ENCODE measurements at places on chromosomes 2 and 18.

DNA sequence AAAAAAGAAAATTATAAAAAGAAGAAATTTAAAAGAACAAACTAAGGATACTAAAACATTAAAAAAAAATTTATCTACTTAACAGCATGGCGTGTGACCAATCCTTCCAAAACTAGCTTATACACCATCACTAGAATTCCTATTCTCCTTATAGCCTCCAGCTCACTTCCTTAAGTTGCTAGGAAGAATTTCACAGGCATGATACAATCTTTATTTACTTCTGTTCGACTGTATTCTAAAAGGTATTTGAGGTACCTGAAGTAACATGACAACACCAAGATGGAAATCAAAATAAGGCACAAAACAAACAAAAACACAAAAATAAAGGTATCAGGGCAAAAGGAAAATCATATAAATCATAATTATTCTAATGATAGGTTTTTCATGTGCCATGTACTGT, 360.7 kb downstream of the FIGN start:
- no peak for DNase-seq

GRCh38 chr2:123791207-123791606, 233.9 kb upstream of the CNTNAP5 start:
- no peak for DNase-seq

DNA sequence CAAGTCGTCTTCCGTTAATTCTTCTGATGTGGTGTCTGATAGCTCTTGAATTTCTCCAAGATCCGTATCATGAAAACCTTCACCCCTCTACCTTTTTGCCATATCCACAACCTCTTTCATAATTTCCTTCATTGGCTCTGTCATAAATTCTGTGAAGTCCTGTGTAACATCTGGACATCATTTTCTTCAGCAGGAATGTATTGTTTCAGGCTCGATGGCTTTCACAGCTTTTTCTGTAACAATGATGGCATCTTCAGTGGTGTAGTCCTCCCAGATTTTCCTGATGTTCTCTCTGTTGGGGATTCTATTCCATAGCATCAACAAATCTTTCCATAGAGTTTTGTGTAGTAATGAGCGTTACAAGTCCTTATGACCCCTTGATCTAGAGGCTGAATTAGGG, 114.2 kb upstream of the EML6 start:
- DNase-seq: no peak

DNA sequence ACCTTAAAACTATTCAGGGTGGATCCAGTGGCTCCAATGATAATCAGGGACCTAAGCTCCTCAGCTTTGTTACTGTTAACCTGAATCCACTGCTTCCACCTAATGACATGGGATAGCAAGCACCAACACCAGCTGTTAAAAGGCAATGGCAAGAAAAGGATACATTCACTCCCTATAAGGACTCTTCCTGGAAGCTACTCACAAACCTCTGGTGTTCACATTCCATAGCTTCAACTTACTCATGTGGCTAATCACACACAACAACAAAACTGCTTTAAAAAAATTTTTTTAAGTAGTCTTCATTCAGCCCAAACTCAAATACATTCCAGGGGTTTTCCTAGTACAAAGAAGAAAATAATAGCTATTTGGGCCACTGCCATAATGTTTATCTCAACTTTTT, 24.5 kb downstream of the ROCK2 start:
- no peak for DNase-seq

DNA sequence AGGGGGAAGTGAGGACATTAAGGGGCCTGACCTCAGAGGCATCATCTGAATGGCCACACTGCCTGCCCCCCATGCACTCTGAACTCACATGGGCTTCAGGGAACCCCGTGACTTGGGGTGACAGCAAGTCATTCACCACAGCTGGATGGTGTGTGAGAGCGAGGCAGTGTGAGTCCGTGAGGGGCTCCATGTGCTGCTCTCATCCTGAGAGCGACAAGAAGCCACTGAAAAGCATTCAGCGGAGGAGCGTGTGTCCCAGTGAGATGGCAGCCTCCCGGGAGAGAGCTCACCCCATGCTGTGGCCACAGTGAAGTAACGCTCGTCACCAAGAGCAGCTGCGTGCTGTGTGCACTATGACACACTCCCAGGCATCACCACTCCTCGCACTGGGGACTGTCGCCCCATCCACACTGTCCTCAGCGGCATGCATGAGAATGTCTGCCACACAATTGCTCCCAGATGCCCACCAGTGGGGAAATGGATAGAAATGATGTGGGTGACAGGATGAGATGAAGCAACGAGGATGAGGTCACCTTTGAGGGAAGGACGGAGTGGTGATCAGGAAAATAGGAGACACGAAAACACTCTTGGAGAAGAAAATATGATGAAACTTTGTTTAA, 213.0 kb upstream of the RAB6C start:
- no peak for DNase-seq

DNA sequence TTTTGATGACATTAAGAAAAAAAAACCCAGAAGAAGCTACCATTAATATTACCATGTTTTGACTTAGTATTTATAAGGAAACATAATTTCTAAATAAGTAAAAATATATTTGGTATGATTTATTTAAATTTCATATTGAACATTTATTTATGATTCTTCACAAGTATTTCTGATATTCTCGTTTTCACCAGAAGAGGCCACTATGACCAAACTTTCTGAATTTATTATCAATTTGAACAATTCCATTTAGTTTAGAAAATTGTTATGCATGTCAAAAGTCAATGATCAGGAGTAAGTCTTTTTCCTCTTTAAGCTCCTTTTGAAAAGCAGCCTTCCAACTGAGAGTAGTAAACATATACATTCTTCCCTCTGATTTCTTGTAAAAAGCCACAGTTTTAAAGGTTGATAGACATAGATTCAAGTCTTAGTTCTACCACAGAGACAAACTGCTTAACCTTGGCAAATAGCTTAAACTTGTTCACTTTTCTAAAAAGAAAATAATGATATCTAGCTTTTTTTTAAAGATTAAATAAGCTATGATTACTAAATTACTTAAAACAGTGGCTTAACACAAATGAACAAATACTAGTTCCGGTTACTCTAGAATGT, 329.9 kb downstream of the TRIB2 start:
- DNase-seq: no peak

DNA sequence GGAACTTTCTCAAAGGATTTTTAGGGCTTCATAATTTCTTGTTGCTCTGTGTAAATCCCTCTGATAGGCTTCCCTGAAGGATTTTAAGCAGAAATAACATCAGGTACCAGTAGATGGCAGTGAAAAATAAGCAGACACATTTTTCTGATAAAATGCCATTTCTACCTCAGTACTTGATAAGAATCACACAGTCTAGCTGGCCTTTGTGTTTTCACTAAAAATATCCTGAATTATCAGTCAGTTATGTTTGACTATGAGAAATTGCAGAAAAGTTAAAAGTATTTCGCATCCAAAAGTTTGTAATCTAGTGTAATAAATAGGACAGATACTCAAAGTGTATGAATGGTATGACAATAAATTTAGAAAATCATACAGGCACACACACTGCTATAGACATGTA, 68.7 kb downstream of the DNAJC10 start:
- no peak for DNase-seq

GRCh38 chr18:13574761-13575160, 151.6 kb downstream of the FAM210A start:
- DNase-seq: no peak

GRCh38 chr2:239825705-239825979, 199.5 kb downstream of the NDUFA10 start:
- DNase-seq: no peak

- DNase-seq: no peak
These were observed 2.5 kb upstream of the ANKRD39 start for GRCh38 chr2:96860065-96861029.

- peak; percentile 56 for DNase-seq
These were observed 85.5 kb upstream of the PGAP1 start for GRCh38 chr2:197011801-197012641.

GRCh38 chr2:240701736-240702639, 10.3 kb downstream of the AQP12A start:
- no peak for DNase-seq

DNA sequence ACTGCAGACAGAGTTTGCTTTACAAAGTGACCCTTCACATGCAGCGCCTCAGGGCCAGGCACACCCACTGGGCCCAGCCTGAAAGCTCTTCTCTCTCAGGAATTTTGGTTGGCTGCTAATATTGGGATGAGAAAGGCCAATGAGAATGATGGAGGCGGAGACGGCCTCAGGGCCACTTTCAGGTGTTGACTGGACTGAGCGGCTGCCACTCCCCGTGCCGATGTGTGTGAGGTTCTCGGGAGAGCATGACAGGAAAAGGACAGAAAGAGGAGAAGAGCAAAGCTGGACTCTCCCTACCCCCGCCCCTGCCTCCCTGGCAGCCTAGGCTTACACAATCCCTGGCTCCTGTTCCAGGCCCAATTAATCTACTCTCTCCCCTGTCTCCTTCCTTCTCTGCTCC, 155.7 kb downstream of the CELF4 start:
- DNase-seq: no peak

- DNase-seq: peak; percentile 98
These were observed 5.8 kb downstream of the XRCC5 start for GRCh38 chr2:216114714-216115531.

DNA sequence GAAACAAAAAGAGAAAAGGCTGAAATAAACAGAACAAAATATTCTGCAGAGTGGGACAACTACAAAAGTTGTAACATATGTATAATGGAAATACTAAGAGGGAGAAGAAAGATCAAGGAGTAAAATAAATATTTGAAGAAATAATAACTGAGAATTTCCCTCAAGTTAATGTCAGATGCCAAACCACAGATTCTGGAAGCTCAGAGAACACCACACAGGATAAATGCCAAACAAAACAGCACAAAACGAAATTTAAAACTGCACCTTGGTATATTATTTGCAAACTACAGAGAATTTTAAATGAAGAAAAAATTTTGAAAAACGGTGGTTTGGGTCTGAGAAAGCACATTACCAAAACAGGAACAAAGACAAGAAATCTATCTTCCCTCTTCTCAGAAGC, 1588.9 kb upstream of the TMEFF2 start:
- DNase-seq: no peak

DNA sequence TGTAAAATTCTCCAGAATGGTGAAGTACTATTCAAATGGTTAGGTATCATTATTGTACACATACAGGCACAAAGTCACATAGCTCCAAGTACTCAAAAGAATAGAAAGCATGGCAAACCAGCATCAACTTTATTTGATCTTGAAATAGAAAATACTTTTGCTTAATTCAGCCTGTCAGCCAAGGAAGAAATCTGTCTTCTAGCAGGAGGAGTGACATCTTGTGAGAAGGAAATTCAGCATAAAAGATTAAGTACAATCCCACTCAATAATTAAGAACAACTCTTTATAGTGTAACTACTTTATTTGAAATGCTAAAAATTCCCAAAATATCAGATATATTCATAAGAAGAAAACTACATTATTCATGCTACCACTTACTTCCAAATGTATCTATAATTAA, 15.8 kb downstream of the DNAJC27 start:
- no peak for DNase-seq

DNA sequence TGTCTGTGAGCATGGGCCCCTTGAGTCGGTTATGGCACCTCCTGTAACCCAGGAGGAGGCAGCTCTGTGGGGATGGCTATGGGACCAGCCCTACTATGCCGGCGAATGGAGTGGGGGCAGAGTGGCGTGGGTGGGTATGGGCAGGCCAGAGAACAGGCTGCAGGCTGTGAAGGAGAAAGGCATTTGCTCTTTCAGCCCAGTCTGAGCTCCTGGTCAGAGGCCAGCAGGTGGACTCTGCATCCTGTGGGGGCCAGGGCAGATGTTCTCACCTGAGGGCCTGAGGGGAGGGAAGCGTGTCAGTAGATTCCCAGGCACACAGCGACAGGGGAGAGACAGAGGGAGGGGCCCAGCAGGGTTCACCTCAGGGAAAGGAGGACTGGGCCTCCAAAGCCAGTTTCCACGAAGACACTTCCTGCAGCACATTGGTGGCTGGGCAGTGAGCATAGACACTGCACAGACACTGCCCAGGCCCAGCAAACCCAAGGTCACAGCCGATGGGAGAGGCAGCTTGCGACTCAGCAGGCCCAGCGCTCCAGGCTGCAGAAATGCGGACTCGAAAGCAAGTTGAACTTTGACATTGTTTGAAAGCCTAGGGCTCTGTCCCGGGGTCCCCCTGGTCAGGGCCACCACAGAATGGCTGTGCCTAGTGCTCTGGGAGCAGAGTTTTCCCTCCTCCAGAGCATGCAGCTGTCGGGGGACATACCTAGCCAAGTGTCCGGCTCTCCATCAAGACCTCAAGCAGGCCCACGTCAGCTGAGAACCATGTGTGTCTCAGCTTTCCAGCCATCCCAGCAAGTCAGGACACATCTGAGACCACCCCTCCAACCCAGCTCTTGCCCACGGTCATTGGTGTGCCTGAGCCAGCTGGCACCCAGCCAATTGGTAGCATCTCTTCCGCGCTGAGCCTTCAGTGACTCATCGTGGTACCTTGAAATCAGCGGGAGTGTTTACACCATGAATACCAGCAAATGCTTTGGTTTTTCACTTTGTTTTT, 53.8 kb downstream of the TGOLN2 start:
- DNase-seq: no peak

DNA sequence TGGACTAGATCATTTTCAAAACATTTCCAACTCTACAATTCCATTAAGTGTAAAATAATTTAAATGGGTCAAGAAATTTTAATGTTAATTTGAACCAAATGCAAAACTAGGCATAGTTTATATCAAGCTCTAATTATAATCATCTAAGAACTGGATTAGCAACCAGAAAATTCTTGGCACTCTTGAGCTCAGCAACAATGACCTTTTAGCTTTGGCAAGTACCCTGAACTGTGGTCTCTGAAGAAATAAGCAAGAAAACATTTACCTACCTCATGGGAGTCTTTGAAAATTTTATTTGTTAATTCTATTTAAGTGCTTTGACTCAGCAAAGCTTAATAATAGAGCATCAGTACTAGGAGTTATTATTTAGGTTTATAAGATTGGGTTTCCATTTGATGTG, 313.2 kb downstream of the SATB2 start:
- DNase-seq: no peak

- no peak for DNase-seq
These were observed 38.1 kb upstream of the ARHGEF4 start for GRCh38 chr2:130798472-130799218.

GRCh38 chr2:29528891-29529520, 392.4 kb downstream of the ALK start:
- peak; percentile 1 for DNase-seq

DNA sequence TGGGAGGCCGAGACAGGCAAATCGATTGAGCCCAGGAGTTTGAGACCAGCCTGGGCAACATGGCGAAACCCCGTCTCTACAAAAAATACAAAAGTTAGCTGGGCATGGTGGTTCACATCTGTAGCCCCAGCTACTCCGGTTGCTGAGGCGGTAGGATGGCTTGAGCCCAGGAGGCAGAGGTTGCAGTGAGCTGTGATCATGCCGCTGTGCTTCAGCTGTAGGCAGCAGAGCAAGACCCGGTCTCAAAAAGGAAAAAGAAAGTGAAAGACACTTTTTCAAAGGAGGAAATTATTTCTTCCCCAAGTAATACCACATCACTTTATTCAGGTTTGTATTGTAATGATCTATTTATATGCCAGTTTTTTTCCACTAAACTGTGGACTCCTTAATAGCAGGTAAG, 35.7 kb upstream of the TAF4B start:
- peak; percentile 66 for DNase-seq

DNA sequence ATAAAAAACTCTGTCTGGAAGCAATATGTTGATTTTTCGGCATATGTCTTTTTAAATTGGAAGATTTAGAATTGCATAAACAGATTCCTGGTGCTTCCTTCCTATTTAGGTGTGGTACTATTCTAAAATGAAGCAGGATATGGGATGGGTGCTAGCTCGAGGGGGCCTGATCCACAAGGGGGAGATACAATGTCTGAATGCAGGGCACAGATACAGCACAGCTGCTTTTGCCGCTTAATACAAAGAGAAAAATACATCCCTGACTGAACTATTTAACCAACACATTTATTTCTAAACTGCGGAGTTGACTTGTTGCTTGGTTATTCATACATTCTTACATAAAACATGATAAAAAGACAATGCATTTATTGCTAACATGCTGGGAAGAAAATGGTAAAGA, 169.1 kb downstream of the TMEFF2 start:
- no peak for DNase-seq

Measured in CD4-positive, alpha-beta T cell treated with Interleukin-4 for 1 hour (primary cell).